ENCODE measurements at places on chromosomes 2 and 18. TPM values are rescaled to one million over a fixed set of nuclear protein-coding genes. Genes with fewer than 3 reads are reported as not detected.
A peak's percentile ranks its signal among the peaks of the same experiment; 100 is the strongest.

GRCh38 chr18:7370375-7370774 lies 139.5 kb downstream of the LRRC30 start:
- no peak for DNase-seq

- peak; percentile 27 for DNase-seq
Measured at GRCh38 chr18:69757733-69758132, 189.9 kb downstream of the CD226 start.

DNA sequence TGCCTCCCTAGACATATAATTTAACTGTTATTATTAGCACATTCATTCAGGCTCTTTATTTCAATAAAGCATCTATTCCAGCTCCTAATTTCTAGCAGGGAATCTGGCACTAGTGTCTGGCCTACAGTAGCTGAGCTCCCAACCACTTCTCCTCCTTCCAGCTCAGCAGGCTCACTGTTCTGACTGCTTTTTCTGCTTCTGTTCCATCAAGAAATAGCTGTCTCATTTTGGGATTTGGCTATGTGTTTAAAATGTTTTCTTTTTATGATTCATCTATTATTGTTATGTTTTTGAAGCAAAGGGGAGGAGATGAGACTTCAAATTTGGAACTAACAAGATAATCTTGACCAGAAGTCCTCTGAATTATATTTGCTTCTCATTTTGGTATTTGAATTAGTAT lies 172.7 kb upstream of the SMAD7 start:
- DNase-seq = no peak

DNA sequence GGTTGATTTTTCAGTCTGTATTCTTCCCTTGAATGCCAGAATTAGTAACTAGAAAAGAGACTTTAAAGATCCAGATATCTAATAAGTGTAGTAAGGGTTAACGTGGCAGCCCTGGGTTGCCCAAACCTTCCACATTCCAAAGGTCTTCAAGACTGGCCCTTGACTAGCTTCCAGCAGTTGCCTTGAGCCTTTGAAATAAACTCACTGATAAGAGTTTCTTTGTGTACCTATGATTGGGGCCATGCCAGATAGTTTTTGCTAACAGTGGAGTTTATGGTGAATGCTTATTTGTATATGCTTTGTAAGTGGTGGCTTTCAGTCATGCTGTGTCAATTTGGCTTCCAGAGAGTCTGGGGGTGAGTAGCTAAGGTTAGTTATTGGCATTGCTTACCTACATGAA lies 722.3 kb downstream of the RNF144A start:
- no peak for DNase-seq

GRCh38 chr2:37489041-37489456 lies 144.6 kb downstream of the QPCT start:
- no peak for DNase-seq

DNA sequence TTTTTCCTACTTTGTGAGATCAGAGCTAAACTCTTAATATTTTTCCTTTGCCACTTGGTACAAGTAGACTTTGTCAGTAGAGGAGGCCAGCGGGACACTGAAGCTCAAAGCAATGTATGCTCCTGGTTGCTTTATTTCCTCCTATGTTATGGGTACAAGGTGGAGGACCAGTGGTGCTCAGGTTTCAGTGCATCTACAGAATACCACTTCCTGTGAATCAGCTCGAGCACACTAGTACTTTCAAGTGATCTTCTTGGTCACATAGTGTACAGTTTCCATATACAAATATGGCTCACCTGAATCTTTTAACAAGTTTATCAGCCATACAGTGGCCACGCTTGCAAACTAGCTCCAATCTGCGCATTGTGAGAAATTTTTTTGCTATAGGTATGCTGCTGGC lies 1674.8 kb upstream of the TMEFF2 start:
- DNase-seq = no peak

DNA sequence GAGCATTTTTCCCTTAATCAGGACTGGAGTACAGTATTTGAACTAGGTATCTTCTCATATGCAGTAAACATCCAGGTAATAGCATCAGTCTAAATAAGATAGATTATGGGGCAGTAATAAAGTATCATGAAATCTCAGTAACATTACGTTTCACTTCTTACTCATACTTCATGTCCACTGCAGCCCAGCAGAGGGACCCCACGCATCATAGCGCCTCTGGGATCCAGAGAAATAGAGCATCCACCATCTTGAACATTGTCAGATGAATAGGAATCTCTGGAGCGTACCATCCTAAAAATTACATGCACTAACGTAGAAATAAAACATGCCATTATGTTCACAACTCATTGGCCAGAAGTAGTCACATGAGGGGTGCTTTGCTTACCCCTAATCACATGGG lies 499.0 kb downstream of the CPS1 start:
- DNase-seq = no peak

- DNase-seq = no peak
Measured at GRCh38 chr2:41061356-41061755, 609.5 kb upstream of the SLC8A1 start.

- no peak for DNase-seq
Measured at GRCh38 chr2:57908736-57909161, 137.9 kb upstream of the VRK2 start.

DNA sequence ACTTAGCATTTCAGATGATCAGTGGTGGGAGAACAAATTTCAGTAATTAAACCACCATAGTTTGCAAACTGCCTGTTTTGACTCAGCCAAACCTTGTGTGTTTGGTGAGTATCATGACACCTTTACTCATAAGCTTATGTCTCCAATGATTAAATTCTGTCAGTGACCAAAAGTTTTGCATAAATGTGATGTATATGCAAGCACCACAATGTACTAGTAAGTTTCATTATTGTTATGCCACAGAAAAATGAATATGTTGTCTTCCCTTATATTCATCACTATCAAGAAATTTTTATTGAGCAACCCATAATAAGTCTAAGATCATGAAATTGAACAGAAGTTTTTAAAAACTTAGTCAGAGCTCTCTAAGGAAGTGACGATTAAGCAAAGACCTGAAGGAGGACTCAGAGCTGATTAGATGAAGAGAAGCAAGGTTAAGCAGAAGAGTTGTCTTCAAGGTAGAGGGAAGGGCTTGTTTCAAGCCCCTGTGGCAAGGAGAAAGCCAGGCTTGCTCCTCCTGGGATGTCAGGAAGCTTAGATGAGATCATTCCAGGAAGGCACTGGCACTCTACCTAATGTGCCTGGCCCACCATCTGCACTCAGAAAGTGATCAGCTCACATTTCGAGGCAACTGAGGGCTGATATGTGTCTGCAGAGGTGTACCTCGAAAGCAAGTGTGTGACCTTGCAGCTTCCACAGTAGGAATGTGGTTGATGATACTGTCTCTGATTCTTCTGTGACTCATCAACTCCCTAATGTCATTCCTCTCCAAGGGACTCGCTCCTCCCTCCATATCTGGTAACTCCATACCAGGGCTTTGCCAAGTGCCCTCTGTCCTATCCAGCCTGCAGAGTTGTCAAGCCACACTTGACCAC lies 54.7 kb downstream of the KCTD18 start:
- DNase-seq = peak; percentile 20

DNA sequence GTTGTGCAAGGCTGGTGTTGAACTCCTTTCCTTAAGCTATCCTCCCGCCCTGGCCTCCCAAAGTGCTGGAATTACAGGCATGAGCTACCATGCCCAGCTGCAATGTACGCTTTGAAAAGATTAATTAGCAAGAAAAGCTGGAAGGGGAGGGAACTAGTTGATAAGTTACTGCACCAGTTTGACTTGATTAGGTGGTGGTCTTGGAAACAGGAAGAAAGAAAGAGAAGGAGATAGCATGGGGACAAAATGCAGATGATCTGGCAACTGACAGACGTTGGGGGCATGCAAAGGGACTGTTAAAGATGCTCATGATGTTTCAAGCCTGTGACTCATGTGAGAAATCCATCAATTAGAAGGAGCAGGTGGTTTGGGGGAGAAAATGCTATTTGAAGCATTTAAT lies 68.6 kb downstream of the PLEKHM3 start:
- DNase-seq = no peak

DNA sequence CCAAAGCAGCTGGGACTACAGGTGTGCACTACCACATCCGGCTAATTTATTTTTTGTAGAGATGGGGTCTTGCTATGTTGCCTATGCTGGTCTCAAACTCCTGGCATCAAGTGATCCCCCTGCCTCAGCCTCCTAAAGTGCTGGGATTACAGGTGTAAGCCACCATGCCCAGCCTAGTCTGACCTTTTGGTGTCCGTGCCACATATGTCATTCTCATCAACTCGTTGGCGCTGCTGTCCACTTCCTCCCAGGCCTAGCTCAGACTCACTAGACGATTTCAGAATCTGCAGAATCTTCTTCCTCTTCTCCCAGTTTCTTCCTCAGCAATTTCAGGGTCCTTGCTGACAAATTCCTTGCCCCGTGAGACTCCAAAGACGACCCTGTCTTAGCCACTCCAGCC lies 39.8 kb upstream of the DNMT3A start:
- DNase-seq = no peak

DNA sequence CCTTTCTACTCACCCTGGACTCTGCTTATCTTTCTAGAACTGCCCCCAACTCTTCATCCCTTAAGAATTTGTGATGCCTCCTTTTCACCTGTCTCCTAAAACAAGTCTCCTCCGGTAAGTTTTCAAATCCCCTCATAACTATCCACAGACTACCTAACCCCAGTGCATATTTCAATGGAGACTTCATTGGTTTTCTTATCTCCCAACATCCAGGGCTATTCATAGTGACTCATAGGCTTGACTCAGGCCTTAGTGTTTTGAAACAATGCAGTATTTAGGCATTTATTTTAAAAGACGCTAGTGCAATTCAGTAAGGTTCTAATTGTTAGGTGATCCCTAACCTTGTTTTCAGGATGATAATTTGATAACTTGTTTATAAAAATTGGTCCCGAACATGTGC lies 399.2 kb downstream of the CPS1 start:
- DNase-seq = peak; percentile 70

DNA sequence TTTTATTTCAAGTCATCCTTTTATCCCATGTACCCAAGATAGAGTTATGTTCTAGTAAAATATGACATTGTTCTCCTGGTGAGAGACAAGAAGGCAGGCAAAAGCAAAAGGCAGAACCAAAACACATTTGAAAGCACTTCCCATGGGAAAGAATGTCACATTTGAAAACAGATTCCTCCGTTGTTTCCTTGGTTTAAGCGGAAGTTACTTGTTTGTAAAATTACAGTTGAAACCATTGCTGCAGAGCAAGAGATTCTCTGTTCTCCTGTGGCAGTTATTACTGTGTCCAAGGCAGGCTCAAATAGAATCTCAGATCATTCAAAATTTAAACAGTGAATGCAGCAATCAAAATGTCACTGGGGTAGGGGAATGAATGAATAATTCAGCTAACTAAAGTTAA lies 149.6 kb downstream of the MTCL1 start:
- no peak for DNase-seq

DNA sequence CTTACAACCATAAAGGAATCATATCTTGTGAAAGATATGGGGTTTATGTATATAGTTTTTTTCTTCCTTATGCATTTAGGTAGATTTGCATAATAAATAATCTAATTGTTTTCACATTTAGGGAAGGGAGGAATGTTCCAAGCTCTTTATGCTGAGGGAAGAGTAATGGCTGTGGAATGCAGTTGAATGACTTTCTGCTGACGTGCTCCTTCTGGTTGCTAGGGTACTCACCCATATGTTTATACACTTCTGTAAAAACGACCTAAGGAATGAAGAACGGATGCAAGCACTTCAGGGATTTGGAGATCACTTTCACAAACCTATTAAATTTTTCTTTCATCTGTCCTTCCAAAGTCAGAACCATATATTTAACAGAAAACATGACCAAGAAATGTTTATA lies 29.2 kb upstream of the PPP4R1 start:
- DNase-seq = peak; percentile 98

- no peak for DNase-seq
Measured at GRCh38 chr2:227491386-227491785, 19.4 kb downstream of the AGFG1 start.

- DNase-seq = no peak
Measured at GRCh38 chr18:46213295-46213694, 109.1 kb downstream of the HAUS1 start.

DNA sequence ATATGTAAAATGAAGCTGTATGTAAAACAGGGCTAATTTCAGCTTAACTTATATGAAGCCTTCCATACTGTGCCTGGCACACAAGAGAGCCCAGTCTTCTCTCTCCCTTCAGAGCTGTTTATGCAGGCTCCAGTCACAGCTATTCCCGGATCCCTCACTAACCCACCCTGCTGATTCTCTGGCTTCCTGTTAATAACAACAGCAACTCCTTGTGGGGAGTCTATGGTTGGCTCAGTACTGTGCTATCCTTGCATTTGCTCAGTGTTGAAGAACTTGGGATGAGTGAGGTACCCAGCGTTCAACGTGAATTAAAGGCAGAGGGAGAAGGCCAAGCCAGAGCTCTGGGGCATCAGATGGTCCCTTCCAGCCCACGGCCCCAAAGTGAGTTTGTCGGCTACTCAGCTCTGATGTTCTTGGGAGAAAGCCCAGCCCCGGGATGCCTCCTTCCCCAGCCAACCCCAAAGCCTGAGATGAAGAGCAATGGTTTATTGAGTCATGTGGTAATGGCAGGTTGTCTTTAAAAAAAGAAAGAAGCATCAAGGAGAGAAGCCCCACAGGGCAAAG lies 43.2 kb downstream of the PSD4 start:
- no peak for DNase-seq

DNA sequence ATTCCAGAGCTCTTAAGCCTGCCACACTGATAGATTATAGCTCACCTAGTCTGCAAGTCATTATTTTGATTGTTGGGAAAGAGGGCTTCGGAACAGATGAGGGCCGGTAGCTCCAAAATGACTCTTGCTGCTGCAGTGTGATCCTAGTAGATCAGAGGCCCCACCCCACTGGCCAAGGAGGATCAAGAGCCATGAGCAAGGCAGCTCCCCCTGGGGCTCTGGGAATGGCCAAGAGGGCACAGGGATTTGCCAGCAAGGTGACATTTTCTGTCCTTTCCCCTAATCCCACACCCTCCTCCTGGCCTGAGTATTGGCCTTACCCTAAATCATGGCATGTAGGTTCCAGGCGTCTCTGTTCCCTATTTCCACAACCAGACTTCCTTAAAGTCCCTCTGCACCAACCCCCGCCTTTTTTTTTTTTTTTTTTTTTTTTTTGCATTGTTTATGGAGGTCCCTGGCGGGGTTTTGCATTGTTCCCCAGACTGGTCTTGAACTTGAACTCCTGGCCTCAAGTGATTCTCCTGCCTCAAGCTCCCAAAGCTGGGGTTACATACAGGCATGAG lies 36.5 kb downstream of the EIF4E2 start:
- no peak for DNase-seq

GRCh38 chr2:145751155-145751554 lies 1231.2 kb upstream of the ZEB2 start:
- DNase-seq = no peak

GRCh38 chr2:201432621-201433393 lies 18.5 kb downstream of the TRAK2 start:
- DNase-seq = no peak

GRCh38 chr2:68156419-68156818 lies 1.3 kb upstream of the PNO1 start:
- DNase-seq = peak; percentile 3

Gene ESPNL
- total RNA-seq = 0.92 TPM

Gene PUM2
- total RNA-seq = 43.9 TPM

Gene COL5A2
- 22.7 TPM for total RNA-seq

Gene ICA1L
- total RNA-seq = 1.8 TPM

Gene ABCA12
- total RNA-seq = 2.8 TPM

Gene ERMN
- not detected for total RNA-seq

Gene AOX1
- total RNA-seq = 16.8 TPM

Gene GPR45
- not detected for total RNA-seq

Gene SIGLEC15
- total RNA-seq = 0.18 TPM

Gene CDH20
- total RNA-seq = not detected
